ENCODE measurements at places on chromosomes 6 and 20. TPM values are rescaled to one million over a fixed set of nuclear protein-coding genes. Genes with fewer than 3 reads are reported as not detected.

The CABLES2 gene
- total RNA-seq, result 0.49 TPM

The RFX6 gene
- not detected for total RNA-seq

The MICB gene
- 13.6 TPM for total RNA-seq

The MLN gene
- not detected for total RNA-seq

The DAAM2 gene
- total RNA-seq, result 0.16 TPM

The POU3F2 gene
- not detected for total RNA-seq

The ZSCAN12 gene
- 5.3 TPM for total RNA-seq

The DNAH8 gene
- total RNA-seq, result not detected

The GOPC gene
- total RNA-seq, result 39.3 TPM

The PAK5 gene
- not detected for total RNA-seq

The FAM110A gene
- 2.0 TPM for total RNA-seq

The BPIFB1 gene
- total RNA-seq, result not detected

The ENPP5 gene
- total RNA-seq, result not detected

The GMNN gene
- total RNA-seq, result 30.1 TPM

The ULBP1 gene
- 0.16 TPM for total RNA-seq

The NKX2-2 gene
- total RNA-seq, result not detected

The RAET1L gene
- not detected for total RNA-seq

The RTF2 gene
- 94.8 TPM for total RNA-seq

The MYLK4 gene
- total RNA-seq, result 0.38 TPM

The VNN1 gene
- not detected for total RNA-seq

The ADGB gene
- total RNA-seq, result not detected

The RSPH9 gene
- 0.16 TPM for total RNA-seq

The ZNF311 gene
- 0.50 TPM for total RNA-seq

The CRISP2 gene
- total RNA-seq, result not detected

The LY6G6F gene
- not detected for total RNA-seq

The COL10A1 gene
- total RNA-seq, result not detected

The UST gene
- total RNA-seq, result 0.16 TPM

The SIM1 gene
- not detected for total RNA-seq

The ALDH5A1 gene
- 0.49 TPM for total RNA-seq

The FAM209B gene
- not detected for total RNA-seq

The TSBP1 gene
- total RNA-seq, result not detected

The C6orf58 gene
- 0.50 TPM for total RNA-seq

The RRP36 gene
- total RNA-seq, result 59.3 TPM

The SYNDIG1 gene
- not detected for total RNA-seq

The AK9 gene
- total RNA-seq, result 2.8 TPM

The KCNB1 gene
- not detected for total RNA-seq

The SLC17A9 gene
- total RNA-seq, result 6.9 TPM

The PFDN4 gene
- total RNA-seq, result 48.4 TPM

The SULF2 gene
- total RNA-seq, result 388 TPM

The RALGAPB gene
- total RNA-seq, result 15.9 TPM

The FAM83C gene
- not detected for total RNA-seq

The LHFPL5 gene
- total RNA-seq, result not detected

The MACROD2 gene
- total RNA-seq, result 1.3 TPM

The MCHR2 gene
- total RNA-seq, result not detected

The BCAS4 gene
- 0.16 TPM for total RNA-seq

The CNR1 gene
- 0.19 TPM for total RNA-seq

The FNDC11 gene
- 1.1 TPM for total RNA-seq

The TLDC2 gene
- total RNA-seq, result 0.13 TPM

The CYP39A1 gene
- 0.97 TPM for total RNA-seq

The ADGRF5 gene
- 276 TPM for total RNA-seq

The BEND6 gene
- 0.19 TPM for total RNA-seq

The HLA-B gene
- total RNA-seq, result 1,298 TPM

The PRRT1 gene
- not detected for total RNA-seq

The MICA gene
- 34.1 TPM for total RNA-seq

The SDCBP2 gene
- total RNA-seq, result 6.0 TPM
